NCI-H1105 (cell line): ENCODE measurements at places on chromosomes 6 and 20.

DNA sequence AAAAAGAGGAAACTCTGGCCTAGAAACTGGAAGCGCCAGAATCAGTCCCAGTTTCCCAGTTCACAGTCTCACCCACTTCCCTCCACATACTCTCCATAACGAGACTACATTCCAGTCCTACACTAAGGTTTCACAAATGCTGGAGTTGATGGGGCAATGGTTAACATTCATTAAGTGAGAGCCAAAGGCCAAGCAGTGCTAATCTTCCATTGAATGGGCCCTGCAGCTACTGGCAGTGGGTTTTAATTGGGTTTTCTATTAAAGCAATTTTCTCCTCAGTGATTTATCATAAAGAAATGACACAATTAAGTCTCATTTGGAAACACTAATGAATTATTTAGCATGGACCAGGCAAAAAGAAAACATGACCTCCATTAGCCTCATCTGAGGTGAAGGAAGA lies 20.8 kb upstream of the NRSN1 start:
- DNase-seq, result no peak

- no peak for DNase-seq
Observed at GRCh38 chr6:14386263-14386662, 268.7 kb downstream of the CD83 start.

DNA sequence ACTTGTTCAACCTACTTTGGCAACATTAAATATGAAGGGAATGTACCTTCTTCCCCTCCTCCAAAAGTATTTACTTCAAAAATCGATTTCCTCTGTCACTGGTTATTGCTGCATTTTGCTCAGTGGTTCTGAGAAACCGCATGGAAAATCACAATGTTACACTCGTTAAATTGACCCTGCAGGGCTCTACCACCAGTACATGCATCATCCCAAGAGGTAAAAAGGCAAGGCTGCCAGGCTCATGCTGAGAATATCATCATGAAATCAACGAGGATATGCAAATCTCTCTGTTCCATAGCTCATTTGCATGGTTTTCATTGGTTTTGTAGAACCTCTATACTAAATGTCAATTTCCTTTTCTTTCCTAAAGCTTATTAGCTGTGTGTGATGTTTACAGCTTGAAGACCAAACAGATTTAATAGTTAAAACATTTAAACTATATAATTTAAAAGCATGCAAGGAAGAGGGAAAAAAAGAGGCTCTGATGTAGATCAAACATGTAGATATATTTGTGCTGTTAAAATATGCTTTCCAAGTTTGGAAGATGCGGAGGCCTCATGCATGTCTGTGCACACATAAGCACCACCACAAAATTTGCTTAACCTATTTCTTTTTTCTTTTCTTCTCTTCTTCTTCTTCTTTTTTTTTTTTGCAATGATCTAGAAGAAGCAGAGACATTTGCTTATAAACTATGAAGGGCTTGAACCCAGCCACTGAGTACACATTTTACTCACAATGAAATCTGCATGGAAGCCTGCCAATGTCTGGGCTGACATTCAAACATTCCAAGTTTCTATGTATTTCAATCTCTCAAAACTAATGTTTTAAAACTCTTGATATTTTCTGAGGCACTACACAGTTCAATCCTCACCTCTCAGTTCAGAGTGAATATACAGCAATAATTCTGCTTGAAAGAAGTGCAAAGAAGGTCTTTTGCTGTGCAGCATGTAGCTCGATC lies 194.0 kb downstream of the GMPR start:
- no peak for DNase-seq

DNA sequence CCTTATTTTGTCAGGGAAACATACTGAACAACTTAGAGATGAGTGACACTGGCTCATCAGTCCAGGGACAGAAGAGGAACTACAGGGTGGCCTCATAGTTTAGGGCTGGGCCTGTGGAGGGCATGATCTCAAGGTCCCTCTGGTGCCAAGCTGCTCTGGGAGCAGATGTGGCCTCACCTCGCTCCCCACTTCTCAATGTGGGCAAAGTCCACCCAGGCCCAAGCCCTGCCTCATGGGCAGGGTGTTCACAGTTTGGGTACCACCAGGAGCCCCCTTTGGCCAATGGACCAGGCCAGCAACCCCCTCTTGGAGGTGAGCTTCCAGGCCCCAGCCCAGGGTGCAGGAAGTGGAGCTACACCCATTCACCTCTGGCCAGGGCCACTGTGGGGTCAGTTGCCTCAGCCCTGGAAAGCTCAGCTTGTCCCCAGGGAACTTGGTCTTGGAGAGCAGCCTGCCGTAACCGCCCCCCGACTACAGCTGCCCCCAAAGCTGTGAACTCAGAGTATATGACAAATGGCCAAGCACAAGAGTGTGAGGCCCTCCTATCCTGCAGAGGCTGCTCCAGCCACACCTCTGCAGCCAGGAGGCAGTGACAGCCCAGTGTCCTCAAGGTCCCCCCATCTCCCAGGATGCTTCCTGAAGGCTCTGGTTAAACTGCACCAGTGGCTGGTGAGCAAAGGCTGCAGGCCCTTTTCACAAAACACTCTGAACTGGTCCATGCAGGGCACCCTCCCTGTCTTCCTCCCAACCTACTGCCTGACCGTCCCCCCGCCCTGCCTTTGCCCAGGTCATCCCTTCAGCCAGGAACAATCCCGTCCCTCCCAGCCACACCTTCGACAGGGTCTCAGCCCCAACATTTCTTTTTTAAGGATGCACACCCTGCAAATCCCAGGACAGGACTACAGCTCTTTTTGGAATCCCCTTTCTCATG lies 3.6 kb downstream of the ADISSP start:
- DNase-seq, result no peak

DNA sequence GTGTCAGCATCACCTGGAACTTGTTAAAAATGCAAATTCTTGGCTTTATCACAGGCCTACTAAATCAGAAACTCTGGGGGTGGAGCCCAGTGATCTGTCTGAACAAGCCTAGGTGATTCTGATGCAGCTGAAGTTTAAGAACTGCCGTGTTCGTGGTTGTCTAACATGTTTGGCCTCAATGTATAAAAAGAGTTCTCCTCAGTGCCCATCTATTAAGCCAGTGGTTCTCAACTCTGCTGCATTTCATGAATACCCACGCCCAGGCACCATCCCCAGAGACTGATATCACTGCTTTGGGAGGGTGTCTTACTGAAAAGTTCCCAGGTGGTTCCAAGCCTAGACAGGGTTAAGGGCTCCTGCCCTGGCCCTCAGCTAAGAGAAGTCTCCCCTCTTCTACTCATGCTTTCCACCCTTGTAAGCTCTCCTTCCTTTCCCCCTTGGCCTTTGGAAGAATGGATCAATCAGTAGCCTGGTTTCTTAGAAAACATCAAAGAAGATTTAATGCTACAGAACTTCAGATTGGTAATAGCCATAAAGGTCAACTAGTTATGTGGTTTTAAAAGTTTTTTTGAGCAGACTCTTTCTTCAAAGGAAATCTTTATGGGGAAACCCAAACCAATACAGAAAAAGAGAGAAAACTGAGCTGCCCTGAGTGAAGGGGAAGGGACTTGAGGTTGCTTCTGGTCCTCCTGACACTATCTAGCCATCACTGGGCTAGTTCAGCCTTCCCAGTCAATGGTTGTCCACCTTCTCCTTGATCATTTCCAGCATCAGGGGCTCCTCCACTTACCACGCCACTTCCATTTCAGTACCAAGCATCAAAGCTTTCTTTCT lies 38.9 kb upstream of the TNFAIP3 start:
- no peak for DNase-seq

- DNase-seq, result no peak
Observed at GRCh38 chr6:3001773-3002293, 2.1 kb downstream of the NQO2 start.

GRCh38 chr6:135465307-135465706 lies 32.2 kb downstream of the AHI1 start:
- DNase-seq, result no peak

- DNase-seq, result no peak
Observed at GRCh38 chr6:129890164-129890563, 29.0 kb upstream of the TMEM244 start.

GRCh38 chr20:35263532-35264341 lies 14.2 kb downstream of the MMP24OS start:
- DNase-seq, result no peak

- no peak for DNase-seq
Observed at GRCh38 chr20:12504779-12505178, 504.0 kb upstream of the SPTLC3 start.

DNA sequence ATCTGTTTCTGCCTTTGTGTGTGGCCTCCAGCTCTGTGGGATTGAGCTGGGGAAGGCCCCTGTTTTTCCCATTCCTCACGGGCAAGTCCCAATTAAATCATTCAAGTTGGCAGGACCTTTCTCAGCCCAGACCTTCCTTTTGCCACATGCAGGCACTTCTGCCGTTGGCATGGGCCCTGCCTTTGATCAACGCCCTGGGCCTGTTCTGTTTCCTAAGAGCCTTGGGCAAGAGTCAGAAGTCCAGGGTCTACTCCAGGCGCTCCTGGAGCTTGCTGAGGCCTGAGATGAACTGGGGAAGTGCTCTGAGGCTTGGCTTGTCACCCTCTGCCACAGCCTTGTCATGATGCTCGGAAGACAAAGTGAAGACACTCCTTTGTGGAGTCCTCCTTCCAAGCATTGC lies 7.1 kb downstream of the IP6K3 start:
- DNase-seq, result no peak

DNA sequence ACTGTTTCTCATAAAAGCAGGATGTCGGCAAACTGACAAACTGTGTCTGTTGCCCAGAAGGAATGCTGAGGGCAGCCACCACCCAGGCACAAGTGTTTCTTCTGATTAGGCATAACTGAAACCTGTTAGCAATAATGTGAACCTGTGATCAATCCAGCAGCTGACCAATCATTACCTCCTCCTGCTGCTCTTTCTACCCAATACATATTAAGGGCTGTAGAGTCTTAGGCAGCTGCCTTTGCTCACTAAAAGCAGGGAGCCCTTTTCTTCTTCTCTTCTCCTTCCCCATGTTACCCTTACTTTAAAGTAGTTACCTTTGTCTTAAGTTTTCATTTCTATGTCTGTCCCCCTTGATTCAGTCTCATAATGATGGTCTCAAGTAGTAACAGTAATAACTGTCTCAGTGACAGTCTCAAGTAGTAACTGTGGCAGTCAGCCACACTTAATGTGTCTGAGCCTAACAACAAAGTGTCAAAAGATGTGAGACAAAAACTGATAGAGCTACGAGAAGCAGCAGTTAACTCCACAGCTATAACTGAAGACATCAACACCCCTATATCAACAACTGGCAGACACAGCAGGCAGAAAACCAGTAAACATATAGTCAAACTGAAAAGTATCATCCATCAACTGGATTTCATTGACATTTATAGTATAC lies 37.0 kb downstream of the RANBP9 start:
- DNase-seq, result no peak

DNA sequence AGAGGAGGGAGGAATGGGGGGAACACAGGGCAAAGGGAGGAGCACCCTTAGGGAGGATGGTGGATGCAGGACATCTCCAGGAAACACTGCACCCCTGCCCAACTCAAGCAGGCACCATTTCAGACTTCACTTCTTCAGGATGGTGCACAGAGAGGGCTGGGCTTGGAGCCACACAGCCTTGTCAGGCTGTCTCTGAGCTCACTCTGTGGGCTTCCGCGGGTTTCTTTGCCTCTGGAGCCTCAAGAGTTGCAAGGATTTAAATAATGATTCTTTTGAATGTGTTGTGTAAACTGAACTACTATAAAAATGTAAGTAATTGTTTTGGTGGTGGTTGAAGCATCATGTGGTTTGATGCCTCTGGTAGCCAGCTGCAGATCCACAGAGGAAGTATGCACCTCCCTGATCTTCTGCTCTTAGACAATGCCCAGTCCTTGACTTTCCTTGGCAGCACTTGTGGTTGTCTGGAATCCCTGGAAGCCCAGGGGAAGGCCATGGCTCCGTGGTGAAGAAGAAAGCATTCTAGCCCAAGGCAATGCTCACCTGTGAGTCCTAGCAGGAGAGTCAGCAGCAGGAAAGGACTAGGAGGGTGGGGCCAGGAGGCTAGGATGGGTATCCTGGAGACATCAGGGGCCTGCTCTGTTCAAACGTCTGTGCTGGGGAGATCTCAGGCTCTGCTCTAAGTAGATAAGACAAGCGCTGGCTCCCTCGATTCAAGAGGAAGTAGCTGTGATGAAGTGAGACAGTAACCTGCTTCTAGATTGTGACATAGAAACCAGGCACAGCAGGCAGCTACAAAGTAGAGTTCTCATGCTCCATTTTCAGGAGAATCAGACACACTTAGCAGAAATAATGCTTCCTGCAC lies 50.2 kb upstream of the SIRPG start:
- no peak for DNase-seq

GRCh38 chr6:12355354-12355753 lies 65.2 kb downstream of the EDN1 start:
- DNase-seq, result no peak

DNA sequence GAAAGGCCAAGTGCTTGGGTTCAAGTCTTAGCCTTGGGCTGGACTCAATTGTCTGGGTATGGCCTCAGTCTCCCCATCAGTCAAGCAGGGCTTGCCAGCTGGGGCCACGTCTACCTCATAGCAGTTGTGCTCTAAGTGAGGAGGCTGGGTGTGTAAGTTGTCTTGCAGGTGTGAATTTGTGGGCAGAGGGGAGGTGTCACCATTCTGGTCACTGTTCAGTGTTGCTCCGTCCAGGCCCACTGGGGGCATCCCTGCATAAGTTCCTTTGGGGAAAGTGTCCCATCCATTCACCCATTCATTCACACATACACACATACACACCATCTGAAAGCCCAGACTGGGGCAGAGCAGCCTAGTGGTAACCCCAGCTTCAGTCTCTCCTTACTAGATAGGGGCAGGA lies 36.3 kb downstream of the TFEB start:
- DNase-seq, result no peak

DNA sequence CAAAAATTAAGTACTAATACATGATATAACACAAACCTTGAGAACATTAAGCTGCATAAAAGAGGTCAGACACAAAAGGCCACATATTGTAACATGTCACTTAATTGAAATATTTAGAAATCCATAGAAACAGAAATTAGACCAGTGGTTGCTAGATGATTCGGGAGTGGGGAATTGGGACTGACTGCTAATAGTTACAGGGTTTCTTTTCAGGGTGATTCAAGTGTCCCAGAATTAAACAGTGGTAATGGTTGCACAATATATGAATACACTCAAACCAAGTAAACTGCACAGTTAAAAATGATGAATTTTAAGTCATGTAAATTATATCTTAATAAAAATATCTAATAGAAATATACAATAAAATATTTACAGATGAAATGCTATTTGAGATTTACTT lies 174.5 kb downstream of the WDR27 start:
- no peak for DNase-seq

DNA sequence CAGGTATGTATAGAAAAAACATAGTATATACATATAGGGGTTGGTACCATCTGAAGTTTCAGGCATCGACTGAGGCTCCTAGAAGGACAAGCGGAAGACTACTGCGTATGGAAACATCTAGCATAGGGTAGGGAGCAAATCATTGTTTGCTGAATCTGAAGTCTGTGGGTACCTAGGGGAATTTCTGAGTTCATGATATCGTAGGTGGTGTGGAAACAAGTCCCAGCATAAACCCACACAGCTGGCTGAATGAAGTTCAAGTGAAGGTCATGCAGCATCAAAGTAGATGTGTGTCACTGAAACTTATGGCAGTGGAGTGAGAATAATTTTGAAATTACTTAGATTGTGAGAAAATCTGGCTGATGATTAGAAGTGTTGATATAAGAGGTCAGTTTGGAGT lies 39.4 kb downstream of the MAP7 start:
- DNase-seq, result no peak
